ENCODE measurements at places on chromosomes 1 and 21.

DNA sequence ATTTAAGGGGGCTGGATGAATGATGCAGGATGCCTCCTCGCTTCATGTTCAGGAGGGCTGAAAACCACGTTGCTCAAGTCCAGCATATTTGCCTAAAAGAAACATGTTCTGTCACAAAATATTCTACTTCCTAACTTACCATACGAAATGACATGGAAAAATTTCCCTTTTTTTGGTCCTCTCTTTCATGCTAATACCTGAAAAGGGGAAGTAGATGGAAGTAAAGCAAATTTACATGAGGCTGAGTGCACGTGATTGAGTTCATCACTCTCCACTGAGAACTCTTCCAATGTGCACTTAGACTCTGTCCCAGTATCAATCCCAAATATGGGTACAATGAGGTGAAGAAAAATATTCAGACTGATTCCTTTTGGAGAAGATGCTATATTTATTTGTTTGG lies 23.0 kb downstream of the XCL2 start:
- no peak for DNase-seq

DNA sequence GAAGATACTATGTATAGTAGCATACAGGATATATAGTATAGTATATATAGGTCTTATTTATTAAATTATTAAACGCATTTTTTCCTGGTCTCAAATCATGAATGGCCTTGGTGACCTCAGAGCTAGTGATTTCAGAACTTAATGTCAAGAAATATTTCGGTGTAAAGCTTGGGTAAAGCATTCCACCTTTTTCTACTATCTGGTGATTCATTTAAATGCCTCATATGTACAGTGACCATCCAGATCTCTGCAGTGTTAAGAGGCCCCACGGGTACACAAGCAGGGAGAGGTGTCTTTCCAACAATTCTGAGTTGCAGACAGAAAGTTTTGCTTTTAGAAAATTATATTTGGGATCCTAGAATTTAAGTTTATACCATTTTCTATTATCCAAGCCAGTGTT lies 626.5 kb downstream of the PTPRC start:
- DNase-seq = no peak

GRCh38 chr1:86750076-86750475 lies 45.7 kb downstream of the SH3GLB1 start:
- no peak for DNase-seq

GRCh38 chr1:208033236-208033635 lies 122.3 kb upstream of the CD34 start:
- DNase-seq = no peak

GRCh38 chr1:32179193-32179442 lies 357 bp upstream of the TXLNA start:
- DNase-seq = no peak

- DNase-seq = no peak
Observed at GRCh38 chr1:31694964-31695313, 8.9 kb downstream of the COL16A1 start.

GRCh38 chr1:17031436-17031835 lies 19.7 kb upstream of the ATP13A2 start:
- no peak for DNase-seq

- DNase-seq = no peak
Observed at GRCh38 chr1:981955-982558, at the start of gene PERM1. Gene PERM1, minus strand, starts transcription at chr1:982093. Its CDS starts 1,064 bp downstream, at chr1:981029.

DNA sequence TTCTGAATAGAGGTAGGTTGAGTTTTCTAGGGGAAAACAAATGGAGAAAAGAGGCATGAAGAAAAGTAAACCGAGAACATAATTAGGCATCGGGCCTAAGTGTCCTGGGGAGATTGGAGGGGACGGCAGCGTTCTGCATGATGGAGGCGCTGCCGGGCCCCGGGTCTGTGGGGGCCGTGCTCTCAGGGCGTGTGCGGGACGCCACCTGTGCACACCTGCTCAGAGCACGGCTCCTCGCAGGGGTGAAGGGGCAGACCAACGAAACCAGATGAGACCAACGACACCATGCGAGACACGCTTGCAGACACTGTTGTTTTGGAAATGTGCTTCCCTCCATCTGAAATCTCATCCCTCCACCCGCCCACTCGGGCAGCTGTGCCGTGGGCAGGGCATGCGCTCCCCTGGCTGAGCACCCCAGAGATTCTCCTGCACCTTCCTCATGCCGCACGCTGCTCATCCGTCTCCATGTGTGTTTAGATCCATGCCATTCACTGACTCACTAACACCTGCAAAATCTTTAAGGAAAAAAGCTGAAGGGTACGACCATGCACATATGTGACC lies 28.2 kb upstream of the TRAPPC10 start:
- no peak for DNase-seq

- DNase-seq = no peak
Observed at GRCh38 chr1:54764922-54765561, 719 bp upstream of the PARS2 start.

GRCh38 chr1:234980645-234981396 lies 147.8 kb downstream of the TOMM20 start:
- peak; percentile 70 for DNase-seq

- DNase-seq = no peak
Observed at GRCh38 chr21:38301321-38302214, 44.8 kb downstream of the KCNJ15 start.

GRCh38 chr1:154206196-154206595 lies at the start of gene CFAP141:
Gene CFAP141, minus strand, starts transcription at chr1:154206333. Its CDS starts 26 bp downstream, at chr1:154206307.
- no peak for DNase-seq

- DNase-seq = no peak
Observed at GRCh38 chr1:74513411-74514300, 1.2 kb upstream of the LRRC53 start.

DNA sequence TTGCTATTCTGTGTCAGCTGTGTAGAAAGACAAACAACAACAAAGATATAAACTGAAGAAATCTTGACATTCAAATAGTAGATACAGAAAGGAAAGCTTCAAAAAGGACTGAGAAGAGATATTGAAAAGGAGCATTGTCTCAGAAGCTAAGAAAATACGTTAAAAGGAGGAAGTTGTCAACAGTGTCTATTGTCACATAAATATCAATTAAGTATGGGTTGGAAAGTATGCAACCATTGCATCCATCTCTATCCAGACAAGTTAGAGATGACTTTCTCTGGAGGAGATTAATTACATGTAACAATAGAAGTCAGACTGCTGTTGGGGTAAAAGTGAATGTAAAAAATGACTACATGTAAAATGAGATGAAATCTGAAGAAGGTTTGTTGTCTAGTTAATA lies 29.7 kb upstream of the BRINP3 start:
- no peak for DNase-seq

DNA sequence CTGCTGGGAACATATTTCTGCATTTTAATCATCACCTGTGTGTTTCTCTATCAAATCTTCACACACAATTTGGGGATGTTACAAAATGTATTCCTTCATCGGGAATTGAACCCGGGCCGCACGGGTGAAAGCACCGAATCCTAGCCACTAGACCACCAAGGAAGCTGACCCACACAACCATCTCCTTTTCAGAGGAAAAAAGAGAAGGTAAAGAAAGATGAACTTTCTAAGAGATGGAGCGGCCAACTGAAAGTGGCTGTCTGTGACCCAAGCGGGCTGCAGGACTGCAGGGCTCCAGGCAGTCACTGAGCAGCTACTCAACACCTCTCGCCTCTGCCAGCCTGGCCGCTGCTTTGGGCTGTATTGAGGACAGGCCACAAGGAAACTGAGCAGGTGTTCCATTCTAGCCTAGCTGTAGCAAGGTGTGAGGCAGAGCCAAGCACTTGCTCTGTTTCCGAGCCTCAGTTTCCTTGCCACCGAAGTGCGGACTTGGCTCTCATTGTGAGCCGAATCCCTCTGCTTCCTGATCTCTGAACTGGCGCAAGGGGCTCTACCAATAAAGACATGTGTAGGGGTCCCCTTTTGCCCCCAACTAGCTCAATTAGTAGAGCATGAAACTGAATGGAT lies 156.9 kb upstream of the NBPF11 start:
- DNase-seq = no peak

- no peak for DNase-seq
Observed at GRCh38 chr1:170967042-170967910, 31.9 kb downstream of the MROH9 start.

DNA sequence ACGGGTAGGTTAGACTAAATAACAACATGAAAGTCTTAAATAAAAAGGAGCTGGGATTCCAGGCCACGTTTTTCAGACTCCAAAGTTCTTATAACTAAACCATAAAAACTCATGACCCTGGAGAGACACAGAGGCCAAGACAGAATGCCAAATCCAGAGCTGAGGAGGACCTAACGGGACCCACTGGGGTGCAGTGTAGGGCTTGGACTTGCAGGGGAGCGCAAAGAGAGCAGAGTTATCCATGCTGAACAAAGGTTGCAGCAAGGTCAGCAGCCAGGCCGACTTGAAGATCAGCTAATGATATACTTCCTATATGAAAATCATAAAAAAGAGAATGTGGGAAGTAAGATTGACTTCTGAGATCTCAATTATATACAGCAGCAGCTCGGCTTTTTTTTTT lies 237.1 kb downstream of the TM2D1 start:
- no peak for DNase-seq

DNA sequence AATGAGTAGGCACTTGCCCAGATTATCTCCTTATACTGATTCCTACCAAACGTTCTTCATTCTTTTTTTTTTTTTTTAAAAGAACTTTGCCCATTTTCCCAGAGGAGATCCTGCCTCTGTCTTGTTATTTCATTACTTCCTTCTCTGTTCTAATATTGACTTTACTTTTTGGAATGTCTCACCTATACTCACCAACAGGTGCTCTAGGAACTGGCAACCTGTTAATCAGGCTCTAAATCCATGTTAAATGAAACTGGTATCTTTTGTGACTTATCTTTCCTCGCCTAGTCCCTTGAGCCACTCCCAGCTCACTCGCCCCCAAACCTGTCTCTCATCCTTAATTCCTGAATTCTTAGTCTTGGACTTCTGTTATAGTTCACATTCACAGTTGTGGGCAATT lies 1.2 kb upstream of the CRCT1 start:
- DNase-seq = no peak

DNA sequence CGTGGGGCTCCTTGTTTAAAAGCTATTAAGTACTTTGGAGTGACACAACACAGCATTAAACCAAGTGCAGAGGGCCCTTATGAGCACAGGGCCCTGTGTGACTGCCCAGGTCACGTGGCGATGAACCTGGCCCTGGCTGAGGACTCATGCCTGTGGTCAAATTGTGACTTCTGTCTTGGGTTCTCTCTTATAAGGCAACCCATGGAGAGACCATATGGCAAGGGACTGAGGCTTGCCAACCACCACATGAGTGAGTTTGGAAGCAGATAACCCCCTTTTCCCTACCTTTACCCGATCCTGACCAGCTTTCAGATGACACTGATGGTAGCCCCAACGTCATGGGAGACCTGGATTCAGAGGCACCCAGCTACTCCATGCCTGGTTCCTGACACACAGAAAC lies 140.5 kb downstream of the ZBTB18 start:
- no peak for DNase-seq

GRCh38 chr21:38367646-38368045 lies 110.9 kb downstream of the KCNJ15 start:
- DNase-seq = no peak

DNA sequence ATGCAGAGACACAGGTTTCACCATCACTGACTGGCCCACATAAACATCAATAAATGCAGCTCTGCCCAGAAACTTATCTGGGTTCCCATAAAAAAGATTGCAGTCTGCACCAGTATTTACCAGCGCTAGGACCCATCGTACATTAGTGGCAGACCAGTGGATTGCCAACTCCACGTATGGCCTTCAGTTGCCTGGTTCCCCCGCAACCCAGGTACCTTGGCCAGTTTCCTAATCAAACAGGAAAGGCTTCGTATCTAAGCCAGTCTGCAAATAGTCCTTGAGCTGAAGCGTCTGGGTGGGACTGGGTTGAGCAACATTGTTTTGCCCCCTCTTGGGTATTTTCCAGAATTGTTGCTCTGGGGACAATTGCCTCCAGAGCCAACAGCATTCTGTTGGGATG lies 1639.3 kb downstream of the MRPL39 start:
- DNase-seq = no peak

DNA sequence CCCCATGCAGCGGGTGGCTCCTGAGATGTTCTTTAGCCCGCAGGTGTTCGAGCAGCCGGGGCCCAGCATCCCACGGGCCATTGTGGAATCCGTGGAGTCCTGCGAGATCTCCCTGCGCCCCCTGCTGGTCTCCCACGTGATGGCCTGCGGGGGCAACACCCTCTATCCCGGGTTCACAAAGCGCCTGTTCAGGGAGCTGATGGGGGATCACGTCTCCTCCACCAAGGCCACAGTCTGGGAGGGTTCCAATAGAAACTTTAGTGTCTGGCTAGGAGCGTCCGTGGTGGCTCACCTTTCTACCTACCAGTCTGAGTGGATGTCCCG lies 71.0 kb downstream of the ACTL8 start:
- peak; percentile 28 for DNase-seq

DNA sequence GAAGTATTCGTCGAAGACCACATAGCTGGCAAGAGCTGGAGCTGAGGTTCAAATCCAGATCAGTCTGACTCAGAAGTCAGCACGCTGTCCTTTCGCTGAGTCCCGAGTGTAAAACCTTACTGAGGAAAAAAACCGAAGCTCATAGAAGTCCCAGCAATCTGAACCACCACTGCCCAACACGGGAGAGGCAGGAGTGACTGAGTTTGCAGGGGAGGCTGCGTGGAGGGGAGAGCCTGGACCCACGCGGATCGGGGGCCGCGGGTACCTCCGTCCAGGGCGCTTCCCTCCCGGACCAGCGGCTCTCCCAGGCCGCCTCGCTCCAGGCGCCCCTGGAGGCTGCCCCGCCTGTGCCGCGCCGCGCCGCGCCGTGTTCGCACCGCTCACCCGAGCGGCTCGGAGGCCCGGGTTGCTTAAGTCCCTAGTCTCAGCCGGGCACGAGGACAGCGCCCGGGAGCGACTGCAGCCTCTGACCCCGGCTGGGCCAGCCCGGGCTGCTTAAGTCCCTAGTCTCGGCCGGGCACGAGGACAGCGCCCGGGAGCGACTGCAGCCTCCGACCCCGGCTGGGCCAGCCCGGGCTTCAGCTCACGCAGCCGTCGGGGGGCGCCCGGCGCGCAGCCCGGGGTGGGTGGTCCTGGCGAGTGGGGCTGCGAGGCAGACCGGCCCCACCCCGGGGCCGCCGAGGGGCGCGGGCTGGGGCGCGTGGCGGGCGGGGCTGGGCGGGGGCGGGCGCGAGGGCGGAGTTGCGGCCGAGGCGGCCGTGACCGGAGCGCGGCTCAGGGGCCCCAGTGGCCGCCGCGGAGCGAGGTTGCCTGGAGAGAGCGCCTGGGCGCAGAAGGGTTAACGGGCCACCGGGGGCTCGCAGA lies at the start of gene ADAMTSL4:
ADAMTSL4 (plus strand) TSS at position 777 of the 864 bp plus-strand sequence. CDS start 2,881 bp downstream, outside the sequence.
- no peak for DNase-seq

GRCh38 chr1:53731779-53732305 lies 7.1 kb downstream of the GLIS1 start:
- DNase-seq = no peak

GRCh38 chr1:209457401-209458125 lies 126.0 kb upstream of the CAMK1G start:
- no peak for DNase-seq

GRCh38 chr1:164473544-164473943 lies 85.4 kb upstream of the PBX1 start:
- DNase-seq = no peak
